NCI-H1436 treated with DMSO at 0.1 percent for 48 hours (cell line): ENCODE measurements at places on chromosomes 13 and 19.

DNA sequence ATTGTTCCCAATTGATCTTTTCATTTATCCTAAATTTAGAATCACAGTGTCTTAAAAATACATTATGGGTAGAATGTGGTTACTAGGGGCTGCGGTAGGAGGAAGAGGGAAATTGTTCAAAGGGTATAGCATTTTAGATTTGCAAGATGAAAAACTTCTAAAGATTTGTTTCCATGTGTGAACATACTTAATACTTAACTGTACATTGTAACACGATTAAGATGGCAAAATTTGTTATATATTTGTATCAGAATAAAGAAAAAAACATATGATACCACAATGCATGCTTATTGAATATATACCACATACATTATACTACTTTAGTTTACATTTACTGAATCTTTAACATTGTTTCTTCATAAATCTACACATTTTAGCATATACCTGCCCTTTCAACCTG is 677.3 kb upstream of the PCDH20 start:
- DNase-seq = no peak

- no peak for DNase-seq
Measured at GRCh38 chr13:47478985-47479384, 522.1 kb downstream of the SUCLA2 start.

GRCh38 chr13:94168783-94169453 is 310.6 kb downstream of the DCT start:
- DNase-seq = no peak

DNA sequence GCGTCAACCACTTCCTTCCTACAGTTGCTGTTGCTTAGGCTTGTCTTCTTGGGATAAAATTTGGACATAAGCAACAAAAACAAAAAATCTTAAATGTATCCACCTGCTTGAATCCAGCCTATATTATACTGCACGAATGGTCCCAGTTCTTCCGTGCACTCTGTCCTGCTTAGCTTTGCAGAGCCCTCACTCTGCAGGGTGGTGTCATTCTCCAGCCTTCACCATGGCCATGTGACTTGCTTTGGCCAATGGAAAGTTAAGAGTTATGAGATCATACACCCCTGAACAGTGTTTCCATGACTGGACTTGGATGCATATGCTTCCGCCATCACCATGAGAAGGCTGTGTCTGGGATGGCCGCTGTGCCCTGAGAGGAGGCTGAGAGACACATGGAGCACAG is 27.4 kb upstream of the SACS start:
- DNase-seq = no peak

DNA sequence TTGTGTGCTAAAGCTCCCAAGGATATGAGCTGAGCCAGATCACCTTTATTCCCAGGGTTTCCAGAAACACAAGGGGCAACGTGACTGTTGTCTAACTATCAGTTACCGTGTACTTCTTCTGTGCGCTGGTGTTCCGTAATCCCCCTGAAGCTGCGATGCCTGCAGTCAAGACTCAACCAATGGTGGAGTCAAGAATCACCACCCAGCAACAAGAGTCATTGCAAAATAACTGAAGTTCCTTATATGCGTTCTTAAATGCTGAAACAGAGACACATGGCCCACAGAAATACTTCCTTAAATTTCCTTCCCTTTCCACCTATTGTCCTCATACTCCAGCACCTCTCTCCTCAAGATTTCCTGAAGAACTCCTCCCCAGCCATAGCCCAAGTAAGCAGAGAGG is 200.2 kb downstream of the KATNAL1 start:
- DNase-seq = no peak

- no peak for DNase-seq
Measured at GRCh38 chr13:81207636-81208035, 866.7 kb upstream of the SPRY2 start.
